ENCODE measurements at places on chromosomes 12 and 14. TPM values are rescaled to one million over a fixed set of nuclear protein-coding genes. Genes with fewer than 3 reads are reported as not detected.
A peak's percentile ranks its signal among the peaks of the same experiment; 100 is the strongest.

GRCh38 chr14:63045234-63045611, at the start of gene KCNH5:
Gene KCNH5, minus strand, starts transcription at chr14:63045458. Its CDS starts 272 bp downstream, at chr14:63045186.
- H3K27me3 ChIP-seq = no peaks in the 10 kb centered on the region
- DNase-seq = no peak
- no peaks in the 10 kb centered on the region for H3K36me3 ChIP-seq

Gene RPL10L
- not detected for total RNA-seq

Gene GZMH
- not detected for total RNA-seq

GRCh38 chr14:22558221-22558913, 30.7 kb downstream of the DAD1 start:
- H3K4me1 ChIP-seq = peaks cover 97% of the 10 kb centered on the region
- peak overlapping the region; percentile 97 for H3K27ac ChIP-seq
- peak overlapping the region; percentile 80 for H3K4me3 ChIP-seq
- H3K36me3 ChIP-seq = no peaks in the 10 kb centered on the region
- H3K27me3 ChIP-seq = no peaks in the 10 kb centered on the region

DNA sequence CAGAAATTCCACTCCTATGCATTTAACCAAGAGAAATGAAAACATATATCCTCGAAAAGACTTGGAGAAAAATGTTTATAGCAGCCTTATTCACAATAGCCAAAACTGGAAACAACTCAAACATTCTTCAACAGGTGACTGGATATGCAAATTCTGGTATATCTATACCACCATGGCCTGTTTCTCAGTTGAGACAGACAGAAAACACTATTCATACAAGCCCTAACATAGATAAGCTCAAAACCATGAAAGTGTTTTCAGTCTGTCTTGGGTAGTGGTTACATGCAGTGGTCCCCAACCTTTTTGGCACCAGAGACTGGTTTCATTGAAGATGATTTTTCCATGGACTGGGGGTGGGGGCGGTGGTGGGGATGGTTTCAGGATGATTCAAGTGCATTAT, 83.8 kb downstream of the SRGAP1 start:
- no peak overlapping the region for H3K4me3 ChIP-seq
- H3K4me1 ChIP-seq = no peaks in the 10 kb centered on the region
- DNase-seq = no peak
- no peaks in the 10 kb centered on the region for H3K27me3 ChIP-seq

- H3K27me3 ChIP-seq = no peaks in the 10 kb centered on the region
- DNase-seq = no peak
- H3K4me1 ChIP-seq = no peaks in the 10 kb centered on the region
- H3K4me3 ChIP-seq = no peak overlapping the region
Observed at GRCh38 chr12:107543416-107543815, 142.2 kb upstream of the PWP1 start.

DNA sequence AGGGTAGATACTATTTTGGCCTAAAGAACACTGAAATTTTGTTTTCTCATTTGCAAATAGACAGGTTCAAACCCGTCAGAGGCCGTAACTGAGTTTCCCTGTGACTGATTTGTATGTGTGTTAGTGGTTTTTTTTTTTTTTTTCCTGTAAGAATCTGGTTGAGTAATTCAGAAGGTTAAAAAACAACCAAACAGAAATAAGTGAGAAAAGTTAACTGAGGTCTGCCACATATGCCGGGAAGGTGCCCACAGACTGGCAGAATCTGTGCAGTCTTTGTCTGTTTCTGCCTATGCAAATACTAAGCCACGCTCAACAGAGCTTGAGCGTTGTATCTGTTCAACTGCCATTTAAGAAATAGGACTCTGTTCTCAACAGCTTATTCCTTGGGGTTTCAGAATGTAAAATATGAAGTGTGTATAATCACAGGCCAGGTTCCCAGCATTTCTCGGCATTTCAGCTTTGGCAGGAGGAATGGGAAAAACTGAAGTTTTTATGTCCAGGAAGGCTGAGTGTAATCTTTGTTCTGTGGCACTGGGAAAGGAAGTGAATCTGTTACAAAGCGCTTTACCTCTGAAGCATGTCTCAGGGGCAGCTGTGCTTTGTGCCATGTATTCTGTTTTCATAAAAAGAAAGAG, 181.9 kb downstream of the PRKCH start:
- H3K4me1 ChIP-seq = peaks cover 100% of the 10 kb centered on the region
- H3K27me3 ChIP-seq = no peaks in the 10 kb centered on the region
- peak; percentile 64 for DNase-seq
- peak overlapping the region; percentile 55 for H3K27ac ChIP-seq
- peaks cover 27% of the 10 kb centered on the region for H3K36me3 ChIP-seq

- no peaks in the 10 kb centered on the region for H3K36me3 ChIP-seq
- peaks cover 28% of the 10 kb centered on the region for H3K4me1 ChIP-seq
- H3K27ac ChIP-seq = peak within 1 kb of the TSS; percentile 60
Observed at GRCh38 chr12:55728939-55729818, at the start of gene CD63. Gene CD63, minus strand, starts transcription at chr12:55729009. Its CDS starts 668 bp downstream, at chr12:55728341.

DNA sequence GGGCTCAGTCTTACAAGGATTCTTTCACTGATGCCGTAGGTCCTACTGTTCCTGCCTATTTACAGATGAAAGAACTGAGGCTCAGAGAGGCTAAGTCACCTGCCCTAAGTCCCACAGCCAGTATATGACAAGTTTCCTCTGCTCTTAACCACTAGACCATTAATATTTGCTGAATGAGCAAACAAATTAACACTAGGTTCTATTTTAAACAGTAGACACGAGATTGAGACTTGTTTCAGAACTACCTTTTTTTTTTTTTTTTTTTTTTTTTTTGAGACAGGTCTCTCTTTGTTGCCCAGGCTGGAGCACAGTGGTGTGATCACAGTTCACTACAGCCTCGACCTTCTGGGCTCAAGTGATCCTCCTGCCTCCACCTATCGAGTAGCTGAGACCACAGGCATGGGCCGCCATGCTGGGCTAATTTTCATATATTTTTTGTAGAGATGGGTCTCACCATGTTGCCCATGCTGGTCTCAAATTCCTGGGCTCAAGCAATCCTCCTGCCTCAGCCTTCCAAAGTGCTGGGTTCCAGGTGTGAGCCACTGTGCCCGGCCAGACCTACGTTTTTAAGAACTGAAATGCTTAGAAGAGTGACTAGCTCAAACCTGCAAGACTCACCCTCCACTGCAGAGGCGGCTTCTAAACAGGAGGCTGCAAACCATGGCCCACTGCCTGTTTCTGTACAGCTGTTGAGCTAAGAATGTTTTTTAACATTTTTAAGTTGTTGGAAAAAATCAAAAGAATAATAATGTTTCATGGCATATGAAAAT, 12.9 kb downstream of the SYNE3 start:
- H3K4me3 ChIP-seq = no peak overlapping the region
- no peak for DNase-seq
- peaks cover 17% of the 10 kb centered on the region for H3K36me3 ChIP-seq
- H3K27ac ChIP-seq = no peak overlapping the region
- H3K27me3 ChIP-seq = no peaks in the 10 kb centered on the region
- peaks cover 75% of the 10 kb centered on the region for H3K4me1 ChIP-seq

GRCh38 chr14:104460791-104461651, 118.5 kb upstream of the C14orf180 start:
- no peaks in the 10 kb centered on the region for H3K36me3 ChIP-seq

- no peaks in the 10 kb centered on the region for H3K27me3 ChIP-seq
- no peak for DNase-seq
- H3K27ac ChIP-seq = no peak overlapping the region
- no peaks in the 10 kb centered on the region for H3K36me3 ChIP-seq
- no peak overlapping the region for H3K4me3 ChIP-seq
Observed at GRCh38 chr12:67425394-67425793, 156.2 kb downstream of the CAND1 start.

- H3K27ac ChIP-seq = no peak overlapping the region
- no peaks in the 10 kb centered on the region for H3K27me3 ChIP-seq
- DNase-seq = no peak
- no peak overlapping the region for H3K4me3 ChIP-seq
- no peaks in the 10 kb centered on the region for H3K36me3 ChIP-seq
Observed at GRCh38 chr12:16880864-16881285, 274.9 kb upstream of the LMO3 start.

- no peak for DNase-seq
- H3K4me1 ChIP-seq = peaks cover 24% of the 10 kb centered on the region
- H3K4me3 ChIP-seq = no peak overlapping the region
- peaks cover 15% of the 10 kb centered on the region for H3K27me3 ChIP-seq
- H3K27ac ChIP-seq = no peak overlapping the region
- H3K36me3 ChIP-seq = no peaks in the 10 kb centered on the region
Observed at GRCh38 chr12:50059440-50060119, 2.2 kb downstream of the ASIC1 start.

Data from CD4-positive, alpha-beta memory T cell (primary cell).